Fibroblast of skin of scalp (primary cell): ENCODE measurements at places on chromosomes 7 and 10.

DNA sequence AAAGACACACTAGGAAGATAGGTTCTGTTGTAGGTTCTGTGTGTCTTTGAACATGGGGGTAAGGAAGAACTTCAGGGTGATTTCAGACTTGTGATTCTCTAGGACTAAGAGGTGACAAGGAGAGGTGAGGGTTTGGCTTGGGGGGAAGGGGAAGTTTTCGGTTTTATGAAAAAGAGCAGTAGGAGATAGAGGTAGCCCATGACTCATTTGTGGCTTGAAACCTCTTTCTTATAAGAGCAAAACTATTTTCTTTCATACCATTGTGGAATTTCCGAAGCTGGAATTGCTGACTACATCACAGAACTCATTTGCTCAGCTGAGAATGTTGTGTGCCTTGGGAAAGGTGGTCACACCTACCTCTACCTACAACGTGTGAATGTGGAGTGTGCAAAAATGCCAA, 39.6 kb upstream of the IKZF1 start:
- DNase-seq: no peak

DNA sequence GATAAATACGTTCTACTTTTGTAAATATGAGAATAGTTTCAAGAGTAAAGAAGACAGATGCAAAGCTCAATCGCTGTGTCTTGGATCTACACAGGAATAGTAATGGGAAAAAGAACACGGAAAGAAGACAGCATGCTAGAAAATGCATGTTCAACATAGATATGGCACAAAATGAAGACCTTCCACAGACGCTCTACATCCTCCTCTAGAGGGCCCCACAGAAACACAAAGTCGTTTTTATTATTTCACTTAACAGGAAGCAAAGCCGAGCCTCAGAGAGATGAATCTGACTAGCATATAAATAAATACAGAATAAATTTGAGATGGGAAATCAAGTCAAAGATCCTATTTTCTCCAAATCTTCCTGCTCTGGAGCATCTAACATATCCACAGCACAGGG, 292.6 kb downstream of the PARD3 start:
- peak; percentile 36 for DNase-seq

DNA sequence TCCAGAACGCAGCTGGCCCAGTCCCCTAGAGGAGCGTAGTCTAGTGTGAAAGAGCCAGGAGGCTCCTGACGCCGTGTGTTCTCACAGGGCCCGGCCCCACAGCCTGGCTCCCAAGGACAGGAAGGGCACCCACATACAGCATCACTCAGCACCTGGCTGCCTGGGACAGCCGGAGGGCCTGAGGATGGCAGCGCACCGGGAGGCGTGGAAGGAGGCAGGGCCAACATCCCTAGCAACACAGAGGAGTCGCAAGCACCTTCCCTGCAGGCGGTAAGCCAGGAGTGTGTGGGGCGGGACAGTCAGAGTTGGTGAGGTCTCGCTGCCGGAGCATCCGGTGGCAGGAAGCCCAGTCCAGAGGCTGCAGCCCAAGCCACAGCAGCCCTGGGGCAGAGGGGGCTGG, 125.8 kb downstream of the MAD1L1 start:
- DNase-seq: peak; percentile 57

DNA sequence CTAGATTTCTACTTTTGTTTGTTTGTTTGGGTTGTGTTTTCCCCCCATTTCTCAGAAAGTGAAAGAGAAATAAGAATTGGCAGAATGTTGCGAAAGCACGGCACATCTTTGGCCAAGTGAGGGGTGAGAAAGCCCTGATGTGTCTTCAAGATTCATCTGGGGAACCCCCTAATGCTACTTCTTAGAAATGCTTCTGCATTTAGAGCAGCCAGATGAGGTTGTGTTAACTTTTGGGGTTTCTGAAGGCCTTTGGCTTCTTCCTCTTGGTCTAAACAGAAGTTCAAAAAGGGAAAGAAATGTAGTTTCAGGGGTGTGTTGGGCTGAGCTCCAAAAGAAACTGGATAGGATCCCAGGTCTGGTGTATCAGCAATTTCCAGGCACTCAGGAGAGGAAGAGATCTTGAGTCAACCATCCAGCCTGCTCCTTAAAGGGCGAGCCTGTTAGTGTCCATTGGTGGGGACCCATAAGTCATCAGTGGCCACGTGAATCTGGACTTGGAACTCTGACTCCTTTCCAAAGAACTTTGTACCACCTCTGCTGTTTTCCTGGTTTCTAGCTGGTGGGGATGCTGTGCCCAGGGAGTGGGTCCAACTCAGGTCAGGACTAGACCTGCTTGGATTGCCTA, 6.5 kb downstream of the DUSP5 start:
- no peak for DNase-seq

DNA sequence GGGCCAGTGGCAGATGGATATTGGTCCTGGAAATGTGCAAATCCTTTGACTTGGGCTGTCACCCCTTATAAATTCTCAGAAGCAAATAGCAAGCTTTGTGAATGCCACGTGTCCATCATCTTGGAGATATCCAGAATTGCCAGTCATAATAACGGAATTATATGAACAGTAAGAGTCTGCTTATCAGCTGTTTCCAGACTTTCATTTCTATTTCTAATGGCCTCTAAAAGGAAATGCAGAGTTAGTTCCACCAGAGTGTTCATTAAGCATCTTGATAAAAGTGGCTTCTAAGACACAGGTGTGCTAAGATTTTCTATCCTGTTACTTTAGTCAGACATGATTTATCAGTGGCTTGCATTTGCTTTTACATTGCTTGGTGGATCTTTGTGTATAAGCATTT, 87.4 kb downstream of the RAMP3 start:
- DNase-seq: no peak

DNA sequence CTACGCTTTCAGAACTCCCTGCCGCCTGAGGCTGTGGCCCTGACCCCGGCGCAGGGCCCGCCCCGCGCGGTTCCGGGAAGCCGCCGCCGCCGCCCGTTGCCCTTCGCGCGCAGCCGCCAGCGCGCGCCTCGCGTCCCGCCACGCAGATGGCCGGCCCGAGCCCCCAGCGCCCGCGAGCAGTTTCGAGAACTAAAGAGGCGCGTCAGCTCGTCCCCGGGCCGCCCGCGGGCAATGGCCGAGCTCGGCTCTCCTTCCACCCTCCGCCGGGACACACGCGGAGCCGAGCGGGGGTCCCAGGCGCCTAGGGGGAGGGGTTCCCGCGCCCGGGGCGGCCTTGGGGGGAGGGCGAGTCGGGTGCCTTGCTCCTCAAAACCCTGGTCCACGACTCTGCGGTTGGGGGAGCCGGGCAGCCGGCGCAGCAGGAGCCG, 1.8 kb downstream of the HNRNPF start:
- peak; percentile 56 for DNase-seq

GRCh38 chr10:78829565-78829964, 239.2 kb upstream of the ZMIZ1 start:
- DNase-seq: peak; percentile 83

- DNase-seq: no peak
Measured at GRCh38 chr7:108384716-108385483, 71.3 kb downstream of the NRCAM start.
